ENCODE measurements at places on chromosomes 2 and 18. TPM values are rescaled to one million over a fixed set of nuclear protein-coding genes. Genes with fewer than 3 reads are reported as not detected.

The PRKRA gene
- total RNA-seq: 43.3 TPM

The PLEK gene
- 1.7 TPM for total RNA-seq

The RTP5 gene
- total RNA-seq: 5.2 TPM

The POTEE gene
- not detected for total RNA-seq

The POTEI gene
- total RNA-seq: under 0.01 TPM

The EPG5 gene
- total RNA-seq: 26.8 TPM

The CDH20 gene
- 5.9 TPM for total RNA-seq

The DCC gene
- 17.9 TPM for total RNA-seq

The C2orf42 gene
- 14.5 TPM for total RNA-seq

The CBLN2 gene
- total RNA-seq: 219 TPM

All from temporal lobe (tissue), 4 donors.